ENCODE measurements at places on chromosomes 13 and 19. TPM values are rescaled to one million over a fixed set of nuclear protein-coding genes. Genes with fewer than 3 reads are reported as not detected.

The CPAMD8 gene
- 1.9 TPM for polyA plus RNA-seq

The ADGRE3 gene
- not detected for polyA plus RNA-seq

The MUC16 gene
- not detected for polyA plus RNA-seq

The MISP gene
- 0.24 TPM for polyA plus RNA-seq

The ZNF675 gene
- polyA plus RNA-seq = 50.9 TPM

The ZNF416 gene
- 6.3 TPM for polyA plus RNA-seq

The LILRB2 gene
- not detected for polyA plus RNA-seq

The ZNF681 gene
- polyA plus RNA-seq = 3.6 TPM

The CLDN10 gene
- not detected for polyA plus RNA-seq

The PRKD2 gene
- polyA plus RNA-seq = 15.9 TPM

The YJEFN3 gene
- polyA plus RNA-seq = 26.9 TPM

The SHISA7 gene
- polyA plus RNA-seq = 7.1 TPM

The LGALS7B gene
- polyA plus RNA-seq = not detected

The OR4F17 gene
- polyA plus RNA-seq = 0.90 TPM

The ZNF610 gene
- 23.1 TPM for polyA plus RNA-seq

The ADGRE1 gene
- not detected for polyA plus RNA-seq

The ZNF20 gene
- 15.3 TPM for polyA plus RNA-seq

The TTC9B gene
- polyA plus RNA-seq = 111 TPM

The STAP2 gene
- polyA plus RNA-seq = 0.62 TPM

The TEX26 gene
- not detected for polyA plus RNA-seq

The ZNF418 gene
- 27.6 TPM for polyA plus RNA-seq

The DNMT1 gene
- 58.4 TPM for polyA plus RNA-seq

The IFNL1 gene
- not detected for polyA plus RNA-seq

The DIRAS1 gene
- polyA plus RNA-seq = 39.8 TPM

The GNG7 gene
- polyA plus RNA-seq = 3.0 TPM

The OR7C1 gene
- polyA plus RNA-seq = not detected

The C19orf67 gene
- polyA plus RNA-seq = not detected

The PRODH2 gene
- polyA plus RNA-seq = not detected

The LHFPL6 gene
- polyA plus RNA-seq = 36.3 TPM

The CEACAM4 gene
- polyA plus RNA-seq = not detected

The TMEM38A gene
- 11.2 TPM for polyA plus RNA-seq

The ZNF329 gene
- 20.3 TPM for polyA plus RNA-seq

The CYP2A7 gene
- not detected for polyA plus RNA-seq

The UBE2L5 gene
- polyA plus RNA-seq = not detected

The GPC5 gene
- polyA plus RNA-seq = 5.0 TPM

The KIR3DL2 gene
- polyA plus RNA-seq = not detected

The SERP2 gene
- 15.4 TPM for polyA plus RNA-seq

The KRTDAP gene
- not detected for polyA plus RNA-seq

The APOC4 gene
- polyA plus RNA-seq = not detected

The ACP5 gene
- not detected for polyA plus RNA-seq

The CD79A gene
- 0.40 TPM for polyA plus RNA-seq

The KLK11 gene
- not detected for polyA plus RNA-seq

The STOML3 gene
- polyA plus RNA-seq = not detected
